ENCODE measurements at places on chromosomes 5 and 9.

DNA sequence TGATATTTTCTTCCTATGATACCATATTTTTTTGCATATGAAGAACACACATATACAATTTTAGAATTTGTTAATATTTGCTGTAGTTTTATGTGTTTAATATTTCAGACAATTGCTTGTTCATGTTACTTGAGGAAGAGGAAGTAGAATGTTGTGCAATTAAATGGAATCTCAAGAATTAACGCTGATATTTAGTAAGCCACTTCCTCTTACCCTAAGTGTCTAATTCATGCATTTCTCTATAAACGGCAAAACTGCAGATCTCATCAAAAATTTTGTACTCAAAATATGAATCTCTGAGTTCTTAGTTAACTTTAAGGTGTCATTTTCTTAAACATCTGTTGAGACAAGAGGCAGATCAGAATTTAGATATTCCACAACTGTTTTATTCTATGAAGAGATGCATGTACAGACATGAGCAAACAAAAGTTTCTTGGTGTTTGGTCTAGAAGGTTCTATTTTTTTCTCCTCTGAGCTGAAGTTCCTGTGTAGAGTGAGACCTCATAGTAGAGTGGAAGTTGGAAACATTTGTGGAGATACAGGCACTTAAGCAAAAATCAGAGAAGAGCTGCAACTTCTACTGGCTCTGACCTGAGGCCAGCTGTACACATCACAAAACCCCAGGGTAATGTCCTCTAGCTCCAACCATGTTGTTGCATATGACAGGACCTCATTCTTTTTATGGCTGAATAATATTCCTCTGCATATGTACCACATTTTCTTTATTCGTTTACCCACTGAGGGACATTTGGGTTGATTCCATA lies 16.6 kb upstream of the TGFBI start:
- DNase-seq, result no peak

- no peak for DNase-seq
These were observed 27.6 kb downstream of the DIMT1 start for GRCh38 chr5:62376064-62376463.

DNA sequence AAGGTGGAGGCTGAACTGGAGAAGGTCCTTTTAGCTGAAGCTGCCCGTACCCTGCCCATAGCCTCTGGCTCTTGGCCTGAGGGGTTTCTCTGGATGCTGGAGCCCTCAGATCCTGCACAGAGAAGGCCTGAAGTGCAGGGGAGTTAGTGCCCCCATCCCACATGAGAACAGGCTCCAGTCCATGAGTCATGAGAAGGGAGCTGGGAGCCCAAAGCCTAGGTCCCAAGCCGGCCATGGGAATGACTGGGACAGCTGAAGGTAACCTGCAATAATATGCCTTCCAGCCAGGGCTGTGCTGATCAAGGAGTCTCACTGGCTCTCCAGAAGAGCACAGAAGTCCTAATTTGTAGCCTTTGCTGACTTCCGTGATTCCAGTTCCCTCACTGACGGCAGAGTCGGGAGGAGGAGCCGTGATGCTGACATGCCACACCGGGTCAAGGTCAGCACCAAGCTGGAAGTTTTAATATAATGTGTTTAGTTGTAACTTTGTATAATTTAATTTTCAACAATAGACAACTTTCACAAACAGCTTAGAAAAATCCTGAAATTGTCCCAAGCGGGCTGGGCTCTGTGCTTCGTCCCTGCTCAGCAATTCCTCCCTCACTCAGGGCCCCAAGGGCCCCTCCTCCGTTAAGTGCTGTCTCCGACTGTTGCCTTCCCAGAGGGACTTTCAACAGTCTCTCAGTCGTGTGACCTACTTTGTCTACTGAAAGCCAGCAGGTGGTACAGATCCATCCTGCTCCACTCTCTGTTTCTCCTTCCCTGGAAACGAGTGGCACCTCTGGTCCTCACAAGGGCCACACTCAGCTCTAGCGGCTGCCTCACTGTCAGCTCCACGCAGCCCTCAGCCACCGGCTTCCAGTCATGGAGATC lies 387.8 kb downstream of the GADD45G start:
- DNase-seq, result no peak

- no peak for DNase-seq
These were observed 34.9 kb upstream of the PPP3R2 start for GRCh38 chr9:101629636-101630035.

DNA sequence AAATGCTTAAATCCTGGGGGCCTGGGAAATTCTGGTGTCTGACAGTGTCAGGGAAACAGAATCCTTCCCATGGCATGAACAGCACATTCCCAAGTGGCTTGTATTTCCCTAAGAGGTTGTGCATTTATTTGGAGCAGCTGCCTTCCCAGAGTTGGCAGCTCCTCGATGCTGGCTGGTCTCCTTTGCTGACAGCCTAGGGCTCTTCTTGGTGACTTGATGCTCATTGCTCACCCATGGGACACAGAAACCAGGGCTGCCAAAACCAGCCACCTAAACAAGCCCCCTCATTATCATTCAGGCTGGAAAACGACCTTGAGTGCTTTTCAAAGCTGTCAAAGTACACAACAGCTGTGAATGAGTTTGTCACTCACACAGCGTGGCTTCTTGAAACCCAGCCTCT lies 24.2 kb downstream of the ENHO start:
- DNase-seq, result no peak

- peak; percentile 32 for DNase-seq
These were observed 355.5 kb downstream of the TLR4 start for GRCh38 chr9:118059484-118060278.

DNA sequence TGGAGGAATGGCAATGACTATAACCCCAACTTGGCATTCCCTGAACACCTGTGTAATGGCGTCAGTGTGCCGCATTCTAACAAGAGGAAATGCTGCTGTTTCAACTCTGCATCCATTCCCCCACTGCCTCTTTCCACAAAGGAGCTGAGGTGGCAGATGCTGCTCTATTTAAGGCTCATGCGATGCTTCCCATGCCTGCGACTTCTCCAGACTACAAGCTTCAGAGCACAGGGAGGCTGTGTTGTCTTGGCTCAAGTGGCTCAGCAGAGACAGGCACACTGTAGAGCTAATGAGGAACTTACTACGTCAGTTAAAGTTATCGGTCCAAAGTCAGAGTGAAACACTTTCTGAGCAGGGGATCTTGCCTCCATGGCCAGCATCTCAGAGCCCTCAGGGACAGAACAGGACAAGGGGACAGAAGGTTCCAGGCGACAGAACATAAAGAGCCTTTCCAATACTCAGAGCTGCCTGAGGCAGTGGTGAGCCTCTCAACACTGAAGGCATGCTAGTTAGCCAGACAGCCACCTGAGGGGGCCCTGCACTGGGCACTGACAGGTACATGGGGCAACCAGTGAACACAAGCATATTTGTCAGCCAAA lies 21.8 kb downstream of the TNIP1 start:
- no peak for DNase-seq

GRCh38 chr9:77449240-77450084 lies 198.7 kb downstream of the GNA14 start:
- no peak for DNase-seq

DNA sequence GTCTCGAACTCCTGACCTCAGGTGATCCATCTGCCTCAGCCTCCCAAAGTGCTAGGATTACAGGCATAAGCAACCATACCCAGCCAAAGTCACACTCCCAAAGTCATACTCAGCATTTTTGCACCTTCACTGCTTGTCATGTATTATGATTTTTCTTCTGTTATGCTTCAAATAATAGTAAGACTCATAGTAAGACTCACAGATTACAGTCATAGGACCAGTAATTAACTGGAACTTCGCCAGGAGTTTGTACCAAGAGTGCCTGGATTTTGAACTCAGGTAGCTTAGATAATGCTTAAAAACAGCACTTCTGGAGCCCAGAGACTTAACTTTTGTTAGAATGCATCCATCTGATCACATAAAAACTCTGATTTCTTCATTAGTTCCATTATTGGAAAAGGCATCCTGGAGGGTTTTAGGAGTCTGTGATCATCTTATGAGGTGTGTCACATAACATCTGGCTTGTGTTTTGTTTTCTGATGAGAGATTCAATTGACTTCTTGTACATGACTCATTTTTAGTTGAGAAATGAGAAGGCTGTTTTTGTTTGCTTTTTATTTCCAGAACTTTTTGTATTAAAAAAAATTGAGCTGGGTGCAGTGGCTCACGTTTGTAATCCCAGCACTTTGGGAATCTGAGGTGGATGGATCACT lies 131.5 kb downstream of the ADAMTS19 start:
- DNase-seq, result no peak

- no peak for DNase-seq
These were observed 67.6 kb upstream of the SELENOP start for GRCh38 chr5:42879291-42879690.

GRCh38 chr5:165497707-165498106 lies 1992.3 kb downstream of the MAT2B start:
- peak; percentile 37 for DNase-seq

GRCh38 chr9:130940693-130941576 lies 1.9 kb upstream of the FIBCD1 start:
- peak; percentile 96 for DNase-seq

DNA sequence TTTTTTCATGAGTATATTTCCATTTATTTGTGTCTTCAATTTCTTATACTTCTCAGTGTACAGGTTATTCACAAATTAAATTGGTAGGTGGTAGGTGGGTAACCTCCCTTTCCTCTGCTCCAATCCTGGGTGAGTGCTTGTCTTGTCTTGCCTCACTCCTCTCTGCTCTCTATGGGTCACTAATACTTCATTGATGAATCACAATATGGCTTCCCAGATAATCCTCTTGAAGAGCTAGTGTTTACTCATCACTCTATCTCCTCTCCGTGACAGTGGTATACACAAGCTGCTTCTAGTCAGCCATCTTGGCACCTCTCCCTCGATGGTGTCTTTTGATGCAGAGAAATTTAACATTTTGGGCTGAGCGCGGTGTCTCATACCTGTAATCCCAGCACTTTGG lies 331.8 kb upstream of the NMUR2 start:
- no peak for DNase-seq

GRCh38 chr5:90307782-90308181 lies 101.8 kb downstream of the CETN3 start:
- no peak for DNase-seq

DNA sequence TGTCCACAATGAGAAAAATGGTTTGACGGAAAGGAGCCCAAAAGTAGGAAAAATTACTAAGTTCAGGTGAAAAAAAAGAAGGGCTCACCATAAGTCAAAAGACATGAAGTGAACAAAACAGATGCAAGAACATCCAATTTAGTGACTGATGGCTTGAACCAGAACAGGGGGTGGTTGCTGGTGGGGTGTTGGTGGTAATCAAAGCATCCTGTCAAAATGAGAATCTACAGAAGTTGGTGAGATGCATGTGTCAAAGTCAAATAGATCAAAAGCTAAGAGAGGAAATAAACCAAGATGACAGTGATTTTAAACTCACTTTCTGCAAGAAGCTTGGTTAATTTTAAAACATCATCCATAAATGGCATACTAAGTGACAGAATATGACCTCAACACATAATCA lies 117.4 kb downstream of the MLLT3 start:
- DNase-seq, result no peak

GRCh38 chr9:31870276-31870675 lies 514.2 kb upstream of the ACO1 start:
- no peak for DNase-seq

- DNase-seq, result no peak
These were observed 13.7 kb downstream of the CAST start for GRCh38 chr5:96675882-96676281.

DNA sequence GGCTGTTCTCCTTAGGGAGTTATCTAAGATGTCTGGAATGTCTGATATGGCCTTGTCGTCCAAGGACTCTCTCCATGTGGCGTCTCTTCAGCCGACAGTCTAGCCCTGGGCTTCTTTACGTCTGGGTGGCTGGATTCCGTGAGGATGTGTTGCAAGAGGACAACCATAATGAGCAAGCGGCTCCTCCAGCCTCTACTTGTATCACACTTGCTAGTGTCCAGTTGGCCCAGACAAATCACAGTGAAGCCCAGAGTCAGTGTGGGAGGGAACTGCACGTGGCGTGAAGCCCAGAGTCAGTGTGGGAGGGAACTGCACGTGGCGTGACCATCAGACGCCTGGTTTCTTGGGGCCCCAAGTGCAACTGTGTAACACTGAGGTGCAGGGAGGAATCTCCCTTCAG lies 61.1 kb downstream of the COL23A1 start:
- no peak for DNase-seq

GRCh38 chr9:17744786-17745185 lies 165.9 kb downstream of the SH3GL2 start:
- peak; percentile 55 for DNase-seq

- DNase-seq, result no peak
These were observed 64.2 kb downstream of the RFK start for GRCh38 chr9:76330034-76330433.

DNA sequence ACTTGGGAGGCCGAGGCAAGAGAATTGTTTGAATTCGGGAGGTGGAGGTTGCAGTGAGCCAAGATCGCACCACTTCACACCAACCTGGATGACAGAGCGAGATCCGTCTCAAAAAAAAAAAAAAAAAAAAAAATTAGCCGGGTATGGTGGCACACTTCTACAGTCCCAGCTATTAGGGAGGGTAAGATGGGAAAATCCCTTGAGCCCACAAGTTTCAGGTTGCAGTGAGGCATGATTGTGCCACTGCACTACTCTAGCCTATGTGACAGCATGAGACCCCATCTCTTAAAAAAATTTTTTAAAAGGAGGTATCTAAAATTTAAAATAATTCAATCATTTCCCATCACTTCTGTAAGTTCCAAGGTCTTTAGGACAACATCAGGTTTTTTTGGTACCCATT lies 26.0 kb downstream of the PSIP1 start:
- no peak for DNase-seq

DNA sequence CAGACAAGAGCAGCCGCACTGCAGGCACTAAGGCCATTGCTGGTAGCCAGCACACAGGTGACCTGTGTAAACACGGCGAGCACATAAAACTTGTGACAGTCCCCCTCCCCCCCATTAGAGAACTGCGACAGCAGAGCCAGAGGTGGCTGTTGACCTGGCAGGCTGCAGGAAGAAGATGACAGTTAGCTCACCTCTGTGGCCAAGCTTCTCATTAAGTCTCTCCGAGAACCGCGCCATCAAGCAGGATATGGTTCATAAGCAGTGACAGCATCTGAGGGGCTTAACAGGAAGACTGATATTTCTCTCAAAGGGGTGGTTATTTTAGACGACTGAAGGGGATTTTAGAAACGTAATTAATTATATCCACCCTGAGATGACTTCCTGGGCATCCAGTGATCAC lies 5.2 kb downstream of the SURF4 start:
- DNase-seq, result no peak

- peak; percentile 33 for DNase-seq
These were observed 26.9 kb downstream of the SPATA31C1 start for GRCh38 chr9:87944682-87945081.

GRCh38 chr9:116483622-116484491 lies 203.2 kb upstream of the TRIM32 start:
- DNase-seq, result no peak
